ENCODE measurements at places on chromosomes 12 and 14.
A peak's percentile ranks its signal among the peaks of the same experiment; 100 is the strongest.

- ATAC-seq, result no peak
Observed at GRCh38 chr14:34711169-34711568, 3.2 kb downstream of the CFL2 start.

DNA sequence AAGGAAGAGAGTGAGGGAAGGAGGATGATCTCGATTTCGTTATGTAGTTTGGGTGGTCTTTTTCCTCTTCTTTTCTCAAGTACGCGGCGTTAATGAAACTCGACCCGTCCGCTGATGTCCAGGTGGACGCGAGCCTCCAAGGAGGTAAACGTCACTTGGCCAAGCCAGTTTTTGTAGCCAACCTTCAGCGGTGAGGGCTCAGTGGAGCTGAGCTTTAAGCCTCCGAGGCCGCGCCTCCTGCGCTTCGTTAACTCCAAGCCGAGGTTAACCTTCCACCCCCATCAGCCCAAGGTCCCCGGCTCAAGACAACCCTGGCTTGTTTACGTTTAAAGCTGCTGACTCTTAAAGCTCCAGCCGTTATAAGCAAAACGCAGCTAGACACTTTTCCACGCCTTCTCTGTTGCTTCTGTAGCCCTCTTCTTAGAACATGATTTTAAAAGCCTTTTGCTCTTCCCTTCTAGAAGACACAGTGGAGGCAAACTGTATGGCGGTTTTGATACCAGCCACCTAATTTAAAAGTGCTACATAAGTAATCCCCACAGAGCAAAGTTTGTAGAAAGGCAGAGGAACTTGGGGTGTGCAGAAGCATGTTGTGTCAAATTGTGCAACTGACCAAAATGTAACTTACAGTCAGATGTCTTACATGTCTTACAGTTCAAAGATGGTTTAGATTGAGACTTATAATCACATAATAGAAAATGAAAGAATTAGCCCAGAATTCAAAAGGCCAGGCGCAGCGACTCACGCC lies 923 bp upstream of the ITPR2 start:
- ATAC-seq, result peak; percentile 18

GRCh38 chr12:128361400-128361995 lies 94.5 kb downstream of the TMEM132C start:
- no peak for ATAC-seq

- ATAC-seq, result no peak
Observed at GRCh38 chr12:98828802-98829600, 183.9 kb downstream of the APAF1 start.

All from esophagus mucosa (tissue), 1 donor.